ENCODE measurements at places on chromosomes 4 and X.

GRCh38 chr4:64200001-64200555, 209.2 kb downstream of the TECRL start:
- DNase-seq = no peak

DNA sequence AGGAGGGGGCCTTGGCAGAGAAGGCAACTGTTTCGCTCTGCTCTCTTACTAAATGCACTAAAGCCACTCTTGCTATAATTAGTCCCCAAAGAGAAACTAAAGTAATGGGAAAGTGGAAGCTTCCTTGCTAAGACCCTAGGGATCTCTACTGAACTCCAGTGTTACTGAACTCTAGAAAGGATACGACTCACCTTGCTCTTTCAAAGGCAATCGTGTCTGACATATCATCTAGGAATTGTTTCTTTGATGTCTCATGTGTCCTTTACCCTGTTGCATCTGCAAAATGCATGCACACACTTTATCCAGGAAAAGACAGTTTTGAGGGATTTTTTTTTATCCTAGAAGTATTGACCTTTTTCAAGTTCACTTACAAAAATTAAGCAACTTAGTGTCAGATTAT, 148.1 kb upstream of the FAM9B start:
- no peak for DNase-seq

- DNase-seq = no peak
These were observed 121.6 kb downstream of the AGTR2 start for GRCh38 chrX:116292183-116292582.

DNA sequence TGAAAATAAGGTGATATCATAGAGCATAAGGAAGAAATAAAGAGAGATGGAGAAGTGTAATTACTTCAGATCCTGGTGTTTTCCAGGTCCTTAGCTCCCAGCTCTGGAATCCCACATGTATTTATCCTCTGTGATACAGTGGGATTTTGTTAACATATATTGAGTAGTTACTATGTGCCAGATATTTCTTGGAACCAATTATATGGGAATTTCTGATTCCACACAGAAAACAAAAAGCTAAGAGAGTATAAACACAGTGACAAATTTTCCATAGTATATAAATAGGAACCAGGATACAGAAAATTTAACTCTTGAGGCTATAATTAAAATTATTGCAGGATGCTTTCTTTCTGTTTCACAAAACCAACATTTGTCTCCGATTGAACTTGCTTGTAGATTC, 1067.5 kb downstream of the PCDH7 start:
- no peak for DNase-seq

DNA sequence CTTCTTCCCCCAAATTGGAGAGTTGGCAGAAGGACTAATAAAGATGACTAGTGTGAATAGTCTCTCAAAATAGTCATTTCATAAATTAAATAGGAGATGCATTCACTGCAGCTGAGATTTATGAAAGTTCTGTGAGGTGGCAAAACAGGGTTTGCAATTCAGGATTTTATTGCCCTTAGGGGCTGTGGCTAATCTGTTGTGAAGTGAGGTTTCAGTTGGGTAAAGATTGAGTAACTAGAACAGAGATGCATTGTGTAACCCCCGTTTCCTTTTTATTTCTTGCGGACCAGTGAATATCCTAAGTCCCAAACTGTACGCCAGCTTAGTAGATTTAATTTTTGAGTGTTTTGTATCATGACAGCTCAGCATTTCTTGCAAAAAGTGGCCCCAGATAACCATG, 16.2 kb upstream of the SCRG1 start:
- no peak for DNase-seq

- DNase-seq = no peak
These were observed 170.3 kb downstream of the MOSPD2 start for GRCh38 chrX:15043538-15043937.

GRCh38 chr4:32140636-32141035, 1420.5 kb downstream of the PCDH7 start:
- no peak for DNase-seq

GRCh38 chr4:38768968-38769394, 13.8 kb downstream of the TLR10 start:
- DNase-seq = no peak

DNA sequence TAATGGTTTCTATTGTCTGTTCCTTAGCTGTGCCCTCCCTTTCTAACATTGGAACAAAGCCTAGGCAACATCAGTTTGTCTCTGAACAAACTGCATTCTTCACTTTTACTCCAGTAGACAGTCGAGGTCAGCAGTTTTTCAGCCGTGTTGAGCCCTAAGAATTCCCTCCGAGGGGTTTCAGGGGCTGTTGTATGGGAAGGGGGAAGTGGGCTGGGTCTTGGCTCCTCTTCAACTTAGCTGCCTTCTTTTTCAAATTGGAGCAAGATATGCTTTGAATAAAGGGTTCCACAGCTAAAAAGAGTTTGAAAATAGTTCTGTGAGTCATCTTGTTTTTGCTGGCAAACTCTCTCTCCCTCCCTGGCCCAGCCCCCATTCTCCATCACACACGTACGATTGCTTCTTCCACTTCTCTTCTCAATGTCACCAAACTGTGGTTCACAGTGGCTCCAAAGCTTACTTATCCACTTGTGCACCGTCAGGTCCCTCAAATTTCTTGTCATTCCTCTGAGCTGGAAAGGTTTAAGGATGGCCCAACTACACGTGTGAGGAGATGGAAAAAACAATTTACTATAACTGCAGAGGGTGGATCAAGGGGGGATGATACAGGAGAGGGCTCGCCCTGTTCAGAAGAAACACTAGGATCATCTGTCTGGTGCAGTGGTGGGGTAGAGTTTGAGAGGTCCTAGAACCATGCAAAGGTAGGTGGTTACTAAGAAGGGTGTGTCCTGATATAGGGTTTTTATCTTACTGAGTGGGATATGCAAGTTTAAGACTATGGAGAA, 9.2 kb upstream of the MAML3 start:
- no peak for DNase-seq

DNA sequence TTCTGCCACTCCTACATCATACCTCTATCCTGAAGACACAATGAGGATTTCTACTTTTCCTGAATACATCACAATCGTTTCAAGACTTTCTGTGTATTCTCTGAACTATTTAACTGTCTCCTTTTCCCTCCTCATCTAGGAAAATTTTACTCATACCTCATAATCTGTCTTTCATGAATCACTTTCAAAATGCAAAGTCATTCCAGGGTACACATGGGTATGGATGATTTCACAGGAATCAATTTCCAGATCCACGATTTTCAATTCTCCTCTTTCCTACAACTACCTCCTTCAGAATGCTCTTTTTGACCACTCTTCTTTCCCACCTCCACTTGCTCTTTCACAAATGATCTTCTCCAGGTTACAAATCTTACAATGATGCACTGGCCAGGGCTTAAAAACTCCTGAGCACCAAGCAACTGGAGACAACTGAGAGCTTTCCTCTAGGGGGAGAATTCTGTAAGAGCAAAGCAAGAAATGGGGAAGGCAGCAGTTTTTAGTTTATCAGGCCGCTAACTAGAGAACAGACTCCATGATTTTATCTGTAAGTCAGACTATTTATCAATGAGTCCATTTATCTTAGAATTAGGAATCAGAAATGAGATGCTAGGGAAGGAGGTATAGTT, 116.4 kb downstream of the PPP3CA start:
- no peak for DNase-seq

GRCh38 chr4:169604903-169605331, 7.5 kb downstream of the NEK1 start:
- DNase-seq = no peak

GRCh38 chr4:186685767-186686183, 37.9 kb downstream of the FAT1 start:
- no peak for DNase-seq

DNA sequence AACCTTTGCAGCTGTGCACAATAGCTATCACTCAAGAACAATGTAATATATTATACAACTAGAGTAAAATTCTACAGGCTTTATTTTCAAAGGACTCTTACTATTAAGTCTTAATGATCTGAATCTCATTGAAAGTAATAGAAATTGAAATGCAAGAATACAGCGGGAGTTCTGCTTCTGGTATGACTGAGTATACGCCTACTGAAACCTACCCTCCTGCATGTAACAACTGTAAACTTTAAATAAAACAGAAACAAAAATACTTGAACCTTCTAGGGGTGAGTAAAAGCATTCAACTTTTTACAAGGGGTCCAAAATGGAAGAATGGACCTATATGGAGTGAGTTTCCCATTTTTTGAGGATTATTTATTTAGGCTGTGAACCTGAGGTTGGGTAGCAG, 13.5 kb downstream of the DCHS2 start:
- DNase-seq = no peak

GRCh38 chrX:82711457-82711856, 796.6 kb upstream of the POU3F4 start:
- no peak for DNase-seq

DNA sequence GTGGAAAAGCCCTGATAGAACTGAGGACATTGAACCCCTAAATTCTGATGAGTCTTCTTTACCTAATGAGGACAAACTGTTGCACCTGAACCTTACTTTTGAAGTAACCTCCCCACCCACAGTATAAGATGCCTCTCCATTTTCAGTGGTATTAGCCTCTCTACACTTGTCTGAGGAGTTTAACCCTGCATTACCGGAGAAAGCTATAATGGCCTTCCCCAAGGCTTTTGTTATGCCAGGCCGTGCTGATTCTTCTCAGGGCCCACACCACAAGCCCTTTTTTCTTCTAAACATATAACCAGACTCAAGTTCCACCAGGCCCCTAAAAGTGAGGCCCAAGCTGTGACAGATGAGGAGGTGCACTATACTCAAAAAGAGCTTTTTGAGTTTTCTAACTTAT, 345.8 kb upstream of the GRID2 start:
- DNase-seq = no peak

DNA sequence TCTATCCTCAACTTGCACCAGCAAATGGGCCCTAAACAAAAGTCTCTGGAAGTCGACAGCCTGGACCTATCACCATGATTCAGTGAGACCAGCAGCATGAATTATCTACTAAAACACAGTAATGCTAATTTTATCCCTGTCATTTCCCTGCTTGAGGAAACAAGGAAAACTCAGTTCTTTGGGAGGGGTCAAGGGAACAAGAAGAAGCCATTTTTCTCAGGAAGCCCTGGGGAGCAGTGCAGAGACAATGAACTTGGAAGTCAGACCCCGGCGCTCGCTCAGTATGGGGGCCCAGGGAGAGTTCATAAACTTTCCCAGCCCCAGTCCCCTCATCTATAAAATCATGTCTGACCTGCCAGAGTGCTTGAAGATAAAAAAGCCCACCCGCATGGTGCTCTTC, 50.4 kb downstream of the DCTD start:
- no peak for DNase-seq

DNA sequence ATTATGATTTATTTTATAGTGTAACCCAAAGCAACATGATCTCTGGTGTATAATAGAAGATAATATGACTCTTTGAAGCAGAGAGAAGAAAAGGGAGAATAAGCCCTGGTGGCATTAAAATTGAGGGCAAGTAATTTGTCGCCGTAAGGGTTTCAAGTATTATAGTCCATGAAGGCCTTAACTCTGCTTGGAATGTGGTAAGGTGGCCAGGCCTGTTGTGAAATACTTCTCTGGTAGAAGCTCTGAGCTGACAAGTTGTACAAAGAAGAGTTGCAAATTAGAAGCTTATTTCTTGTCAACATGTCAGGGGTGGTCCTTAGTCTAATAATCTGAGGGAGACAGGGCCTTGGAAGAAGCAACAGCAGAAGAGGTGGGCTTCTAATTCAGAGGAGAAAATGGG, 151.7 kb upstream of the HHIP start:
- DNase-seq = no peak

DNA sequence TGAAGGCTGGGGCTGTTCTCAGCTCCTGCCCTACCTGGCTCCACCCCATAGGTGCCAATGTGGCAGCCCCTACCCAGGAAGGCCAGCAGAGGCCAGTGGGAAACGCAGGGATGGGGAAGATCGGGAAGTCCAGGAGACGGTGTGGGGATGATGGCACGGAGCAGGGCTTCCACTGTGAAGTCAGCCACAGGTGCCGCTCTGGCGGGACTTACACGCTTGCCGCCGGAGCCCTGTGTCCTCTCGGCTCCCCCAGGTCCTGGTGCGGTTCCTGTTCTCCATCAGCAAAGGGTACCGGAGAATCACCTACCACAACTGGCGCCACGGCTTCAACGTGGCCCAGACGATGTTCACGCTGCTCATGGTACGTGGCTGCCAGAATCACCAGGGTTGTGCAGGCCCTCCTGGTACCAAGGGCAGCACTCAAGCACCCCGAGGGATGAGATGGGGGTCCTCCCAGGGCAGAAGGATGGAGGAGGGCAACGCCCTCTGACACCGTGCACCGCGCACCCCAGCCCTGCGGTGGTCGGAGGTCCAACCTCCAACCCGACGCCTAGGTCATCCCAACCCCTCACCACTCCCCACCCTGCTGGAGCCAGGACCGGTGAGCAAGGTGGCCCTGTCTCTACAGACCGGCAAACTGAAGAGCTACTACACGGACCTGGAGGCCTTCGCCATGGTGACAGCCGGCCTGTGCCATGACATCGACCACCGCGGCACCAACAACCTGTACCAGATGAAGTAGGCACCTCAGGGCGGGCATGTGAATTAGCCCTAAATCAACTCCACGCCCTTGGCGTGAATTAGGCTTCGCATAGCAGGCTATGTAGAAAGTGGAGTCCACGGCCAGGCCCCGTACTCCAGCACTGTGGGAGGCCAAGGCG, 12.0 kb downstream of the ATP5ME start:
- DNase-seq = no peak
